ENCODE measurements at places on chromosomes 12 and 14.

- no peak for DNase-seq
These were observed 16.7 kb downstream of the NT5DC3 start for GRCh38 chr12:103824290-103824689.

DNA sequence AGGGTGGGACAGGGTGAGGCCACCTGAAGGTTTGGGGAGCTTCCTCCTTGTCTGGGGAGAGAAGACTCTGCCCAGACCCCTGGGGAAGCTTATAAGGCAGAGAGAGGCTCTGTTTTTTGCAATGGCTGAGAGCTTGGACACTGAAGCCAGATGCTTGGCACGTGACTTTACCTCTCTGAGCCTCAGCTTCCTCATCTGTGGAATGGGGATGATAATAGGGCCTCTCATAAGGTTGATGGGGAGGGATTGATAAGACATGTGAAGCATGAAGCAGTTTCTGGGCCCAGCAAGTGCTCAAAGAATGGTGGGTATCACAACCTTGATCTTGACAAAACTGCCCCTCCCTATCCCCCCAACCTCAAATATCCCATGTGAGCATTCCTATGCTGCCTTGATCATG, 195.4 kb upstream of the LHX5 start:
- no peak for DNase-seq

DNA sequence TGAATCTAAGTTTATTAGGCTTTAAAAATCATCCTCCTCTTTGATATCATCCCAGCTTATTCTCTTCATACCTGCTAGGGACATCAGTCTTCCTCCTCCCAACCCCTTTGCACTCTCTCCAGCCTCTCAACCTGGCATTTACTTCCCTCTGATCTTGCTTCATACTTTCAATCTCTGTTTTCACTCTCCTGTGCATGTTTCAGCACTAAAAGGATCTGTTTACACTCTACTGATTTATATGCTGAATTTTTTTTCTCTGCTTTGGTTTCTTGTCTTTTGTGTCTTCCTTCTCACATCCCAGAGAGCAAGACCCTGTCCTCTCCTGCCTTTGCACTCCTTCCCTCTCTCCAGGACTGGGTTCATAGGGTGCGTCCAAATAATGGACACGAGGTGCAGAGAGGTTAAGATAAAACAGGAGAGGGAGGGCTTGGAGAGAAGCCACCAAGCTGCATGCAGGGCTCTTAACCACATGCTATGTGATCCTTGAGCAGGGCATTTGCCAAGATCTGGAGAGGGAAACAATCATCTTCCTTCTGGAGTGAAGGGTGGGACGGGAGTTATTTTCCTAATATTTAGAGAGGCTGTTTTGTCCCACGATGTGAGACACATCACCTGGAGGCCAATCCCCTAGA, 3.0 kb upstream of the CISTR start:
- DNase-seq = no peak

DNA sequence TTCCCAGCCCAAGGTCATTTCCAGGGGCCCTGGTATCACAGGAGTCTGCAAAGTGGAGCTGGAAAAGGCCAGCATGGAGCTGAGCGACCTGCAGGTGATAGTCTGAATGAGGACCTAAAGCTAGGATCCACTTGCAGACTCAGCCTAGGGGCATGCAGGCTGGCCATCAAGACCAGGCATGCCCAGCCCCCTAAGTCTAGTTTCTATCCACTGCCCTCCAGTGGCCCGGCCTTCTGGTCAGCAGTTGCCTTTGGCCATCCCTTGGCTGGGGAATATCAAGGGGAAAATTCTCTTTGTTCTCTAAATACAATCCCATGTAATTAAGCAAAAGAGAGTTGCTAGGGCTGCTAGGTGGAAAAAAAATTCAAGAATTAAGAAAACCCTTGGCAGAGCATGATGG, 96.3 kb upstream of the LHX5 start:
- no peak for DNase-seq
